ENCODE measurements at places on chromosomes 1 and 21. TPM values are rescaled to one million over a fixed set of nuclear protein-coding genes. Genes with fewer than 3 reads are reported as not detected.

TMEM52 gene
- not detected for total RNA-seq

SLAMF1 gene
- not detected for total RNA-seq

DNA sequence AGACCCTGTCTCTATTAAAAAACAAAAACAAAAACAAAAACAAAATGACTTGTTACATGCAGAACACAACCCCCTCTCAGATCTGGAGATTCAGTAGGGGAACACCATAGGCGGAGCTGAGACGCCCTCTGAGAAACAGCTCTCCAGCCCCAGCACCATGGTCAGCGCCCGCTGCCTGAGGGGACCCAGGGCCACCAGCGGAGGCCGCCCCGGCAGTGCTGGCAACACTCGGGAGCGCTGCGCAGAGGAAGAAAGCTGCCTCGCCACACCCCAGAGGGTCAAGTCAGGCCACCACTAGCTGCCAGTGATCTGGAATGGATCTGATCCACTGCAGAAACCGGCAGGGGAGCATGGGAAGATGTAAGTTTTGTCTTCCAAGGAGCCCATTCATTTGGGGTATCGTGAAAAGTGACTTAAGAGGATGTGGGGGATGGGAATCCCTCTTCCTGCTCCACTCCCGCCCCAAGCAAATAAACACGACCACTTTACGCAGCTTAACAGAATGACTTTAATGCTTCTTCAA lies 3.1 kb downstream of the ACTA1 start:
- no peak overlapping the region for H3K27ac ChIP-seq
- no peak overlapping the region for H3K4me3 ChIP-seq
- H3K4me1 ChIP-seq = no peaks in the 10 kb centered on the region
- H3K36me3 ChIP-seq = no peaks in the 10 kb centered on the region

BTBD19 gene
- total RNA-seq = 5.0 TPM

PDC gene
- not detected for total RNA-seq

- no peak for DNase-seq
- no peak overlapping the region for H3K4me3 ChIP-seq
- H3K4me1 ChIP-seq = peaks cover 18% of the 10 kb centered on the region
- H3K27ac ChIP-seq = no peak overlapping the region
These were observed 46.8 kb upstream of the LAPTM5 start for GRCh38 chr1:30804352-30804751.

KRTAP20-1 gene
- not detected for total RNA-seq

FCGR3B gene
- total RNA-seq = not detected

DNA sequence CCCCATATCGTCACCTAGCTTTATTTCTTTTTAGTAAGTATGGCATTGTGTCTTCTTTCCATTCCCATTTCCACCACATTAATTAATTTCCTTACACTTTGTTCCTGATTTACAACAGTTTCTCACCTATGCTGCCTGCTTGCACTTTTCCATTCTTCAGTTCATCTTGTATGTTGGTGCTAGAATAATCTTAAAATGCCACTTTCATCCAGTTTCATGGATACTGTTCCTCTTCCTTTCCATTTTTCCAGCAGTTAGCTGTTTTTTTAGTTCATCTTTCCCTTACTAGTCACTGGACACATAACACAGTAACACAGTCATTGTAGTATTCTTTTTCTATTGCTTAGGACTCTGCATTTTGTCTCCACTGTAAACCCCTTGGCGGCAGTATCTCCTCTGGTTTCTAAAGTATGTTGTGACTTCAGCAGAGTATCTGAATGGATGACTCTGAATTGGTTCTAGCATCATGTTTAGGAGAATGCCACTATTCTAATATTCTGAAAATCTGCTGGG lies 2.1 kb downstream of the CDC7 start:
- peaks cover 13% of the 10 kb centered on the region for H3K4me1 ChIP-seq
- peak; percentile 54 for DNase-seq
- no peak overlapping the region for H3K27ac ChIP-seq
- H3K36me3 ChIP-seq = no peaks in the 10 kb centered on the region
- H3K27me3 ChIP-seq = no peaks in the 10 kb centered on the region

- H3K36me3 ChIP-seq = no peaks in the 10 kb centered on the region
- H3K4me3 ChIP-seq = no peak overlapping the region
- no peak overlapping the region for H3K27ac ChIP-seq
- H3K27me3 ChIP-seq = no peaks in the 10 kb centered on the region
- no peak for DNase-seq
These were observed 223.1 kb downstream of the RPS6KC1 start for GRCh38 chr1:213274140-213274539.

DNA sequence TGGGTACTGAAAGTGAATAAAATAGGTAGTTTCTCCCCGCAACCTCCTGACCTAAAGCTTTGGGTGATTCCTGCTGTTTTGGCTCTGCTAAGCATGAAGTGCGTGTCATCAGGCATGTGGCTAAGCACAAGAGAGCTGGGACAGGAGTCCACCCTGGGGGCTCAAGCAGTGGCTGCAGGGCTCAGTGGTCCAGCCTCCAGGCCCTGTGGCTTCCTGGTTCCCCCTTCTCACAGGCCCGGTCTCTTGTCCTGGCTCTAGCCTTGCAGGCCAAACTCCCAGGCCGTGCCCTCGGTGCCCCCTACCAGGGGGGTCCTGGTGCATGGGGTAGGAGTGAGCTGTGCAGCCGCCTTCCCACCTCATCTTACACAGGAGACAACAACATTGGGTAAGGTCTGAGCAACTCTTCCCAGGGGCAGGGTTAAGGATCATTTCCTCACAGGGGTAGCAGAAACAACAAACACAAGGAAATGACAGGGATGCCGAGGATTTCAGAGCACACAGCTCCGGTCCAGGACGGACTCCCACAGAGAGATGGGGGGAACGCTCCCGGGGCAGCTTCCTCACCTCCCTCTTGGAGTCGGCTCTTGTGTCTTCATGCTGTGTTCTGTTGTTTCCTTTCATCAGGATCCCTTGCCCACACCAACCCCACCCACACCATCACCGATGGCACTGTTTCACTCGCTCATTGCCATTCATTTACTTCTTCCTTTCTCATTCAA lies 19.8 kb upstream of the SLC2A1 start:
- no peak overlapping the region for H3K4me3 ChIP-seq
- H3K27ac ChIP-seq = no peak overlapping the region
- H3K4me1 ChIP-seq = no peaks in the 10 kb centered on the region
- peak; percentile 33 for DNase-seq
- H3K36me3 ChIP-seq = no peaks in the 10 kb centered on the region

LIN28A gene
- not detected for total RNA-seq

- no peaks in the 10 kb centered on the region for H3K27me3 ChIP-seq
- peak overlapping the region; percentile 28 for H3K4me3 ChIP-seq
- peaks cover 12% of the 10 kb centered on the region for H3K36me3 ChIP-seq
- H3K4me1 ChIP-seq = peaks cover 13% of the 10 kb centered on the region
- DNase-seq = no peak
- H3K27ac ChIP-seq = peak overlapping the region; percentile 13
These were observed 1.4 kb downstream of the LYPLA2 start for GRCh38 chr1:23792151-23792945.

- no peak overlapping the region for H3K27ac ChIP-seq
- H3K4me3 ChIP-seq = no peak overlapping the region
- H3K36me3 ChIP-seq = no peaks in the 10 kb centered on the region
- DNase-seq = peak; percentile 38
These were observed 1526.1 kb downstream of the KCNT2 start for GRCh38 chr1:195082183-195082582.

DNA sequence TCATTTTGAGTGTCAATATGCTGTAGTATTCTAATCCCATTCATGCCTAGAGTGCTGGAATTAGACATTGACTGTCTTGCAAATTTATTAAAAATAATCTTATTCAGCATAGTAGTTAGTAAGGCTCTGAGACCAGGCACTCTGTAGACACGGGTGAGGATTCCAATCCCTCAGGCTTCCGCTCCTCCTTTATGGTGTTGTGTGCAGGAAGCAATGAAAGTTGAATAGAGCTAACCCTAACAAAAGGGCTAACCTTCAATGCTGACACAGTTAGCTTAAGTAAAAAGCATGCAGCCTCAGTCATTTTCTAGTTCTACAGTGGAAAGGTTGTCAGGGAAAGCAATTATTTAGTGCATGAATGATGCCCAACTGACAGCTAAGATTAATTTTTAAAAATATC lies 199.6 kb upstream of the SGIP1 start:
- no peaks in the 10 kb centered on the region for H3K36me3 ChIP-seq
- no peaks in the 10 kb centered on the region for H3K27me3 ChIP-seq
- H3K27ac ChIP-seq = no peak overlapping the region
- peaks cover 5% of the 10 kb centered on the region for H3K4me1 ChIP-seq
- DNase-seq = no peak
- no peak overlapping the region for H3K4me3 ChIP-seq

- no peaks in the 10 kb centered on the region for H3K27me3 ChIP-seq
- no peak overlapping the region for H3K4me3 ChIP-seq
- H3K36me3 ChIP-seq = no peaks in the 10 kb centered on the region
- no peak overlapping the region for H3K27ac ChIP-seq
- no peaks in the 10 kb centered on the region for H3K4me1 ChIP-seq
These were observed 55.9 kb upstream of the SEC16B start for GRCh38 chr1:178025613-178026356.

Data from fibroblast of lung (primary cell).